ENCODE measurements at places on chromosomes 7 and 10.

DNA sequence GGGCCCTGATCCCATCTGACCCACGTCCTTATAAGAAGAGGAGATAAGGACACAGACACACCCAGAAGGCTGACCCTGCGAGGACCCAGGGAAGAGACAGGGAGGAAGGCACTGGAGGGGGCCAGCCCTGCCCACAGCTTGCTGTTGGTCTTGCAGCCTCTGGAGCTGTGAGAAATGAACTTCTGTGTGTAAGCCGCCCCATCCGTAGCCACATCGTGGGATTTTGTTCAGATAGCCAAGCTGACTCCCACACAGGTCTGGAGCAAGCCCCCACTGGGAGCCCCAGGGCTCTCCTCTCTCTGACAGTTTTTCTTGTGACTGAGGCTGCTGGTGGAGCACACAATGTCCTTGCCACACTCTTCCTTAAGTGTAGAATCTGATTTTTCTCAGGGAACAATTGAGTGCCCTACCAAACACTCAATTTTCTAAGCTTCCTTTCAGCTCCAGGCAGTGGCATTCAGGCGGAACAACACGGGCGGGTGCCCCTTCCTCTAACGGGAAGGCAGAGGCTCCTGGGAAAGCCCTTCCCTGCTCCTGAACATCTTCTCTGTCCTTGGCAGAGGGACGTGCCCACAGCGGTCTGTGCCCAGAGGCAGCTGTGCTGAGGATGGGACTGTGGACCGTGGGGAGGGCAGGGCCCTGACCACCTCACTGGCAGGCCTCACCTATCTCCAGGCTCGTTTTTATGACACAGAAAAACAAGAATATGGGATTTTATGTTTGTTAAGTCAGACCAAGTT, 160.6 kb upstream of the SHH start:
- DNase-seq, result no peak

GRCh38 chr7:124269774-124270173, 236.9 kb upstream of the TMEM229A start:
- no peak for DNase-seq

DNA sequence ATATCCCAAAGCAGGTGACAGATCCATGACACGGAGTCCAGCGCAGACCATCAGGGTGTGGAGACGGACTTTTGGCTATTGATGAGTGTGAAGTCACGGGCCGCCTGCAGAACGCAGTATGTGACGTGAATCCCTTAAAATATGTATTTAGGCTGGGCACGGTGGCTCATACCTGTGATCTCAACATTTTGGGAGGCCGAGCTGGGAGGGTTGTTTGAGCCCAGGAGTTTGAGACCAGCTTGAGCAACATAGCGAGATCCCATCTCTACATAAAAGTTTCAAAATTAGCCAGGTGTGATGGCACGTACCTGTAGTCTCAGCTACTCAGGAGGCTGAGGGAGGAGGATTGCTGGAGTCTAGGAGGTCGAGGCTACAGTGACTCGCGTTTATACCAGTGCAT, 1.9 kb upstream of the AMZ1 start:
- DNase-seq, result no peak

- DNase-seq, result no peak
Measured at GRCh38 chr7:138235207-138235606, 158.9 kb downstream of the AKR1D1 start.

DNA sequence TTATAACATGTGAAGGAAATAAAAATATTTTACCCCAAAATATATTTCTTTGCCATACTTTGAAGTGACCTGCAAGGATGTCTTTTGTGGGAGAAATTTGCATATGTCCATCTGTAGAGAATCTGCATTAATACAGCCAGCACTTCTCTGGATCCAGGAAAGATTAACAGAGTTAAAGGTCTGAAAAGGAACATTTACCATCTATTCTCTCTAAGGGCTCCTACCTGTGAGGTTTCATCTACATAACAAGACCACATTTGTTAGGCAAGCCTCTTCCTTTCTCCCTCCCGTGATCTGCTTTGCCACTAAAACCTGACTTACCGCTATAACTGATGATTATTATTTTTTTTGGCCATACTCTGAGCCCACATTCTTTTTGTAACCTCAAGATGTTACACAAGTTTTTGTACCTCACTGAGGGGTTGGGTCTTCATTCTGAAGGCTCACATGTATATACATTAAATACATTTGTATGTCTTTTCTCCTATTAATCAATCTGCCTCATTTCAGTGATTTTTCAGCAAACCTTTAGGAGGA, 129.4 kb downstream of the AKR1D1 start:
- no peak for DNase-seq

DNA sequence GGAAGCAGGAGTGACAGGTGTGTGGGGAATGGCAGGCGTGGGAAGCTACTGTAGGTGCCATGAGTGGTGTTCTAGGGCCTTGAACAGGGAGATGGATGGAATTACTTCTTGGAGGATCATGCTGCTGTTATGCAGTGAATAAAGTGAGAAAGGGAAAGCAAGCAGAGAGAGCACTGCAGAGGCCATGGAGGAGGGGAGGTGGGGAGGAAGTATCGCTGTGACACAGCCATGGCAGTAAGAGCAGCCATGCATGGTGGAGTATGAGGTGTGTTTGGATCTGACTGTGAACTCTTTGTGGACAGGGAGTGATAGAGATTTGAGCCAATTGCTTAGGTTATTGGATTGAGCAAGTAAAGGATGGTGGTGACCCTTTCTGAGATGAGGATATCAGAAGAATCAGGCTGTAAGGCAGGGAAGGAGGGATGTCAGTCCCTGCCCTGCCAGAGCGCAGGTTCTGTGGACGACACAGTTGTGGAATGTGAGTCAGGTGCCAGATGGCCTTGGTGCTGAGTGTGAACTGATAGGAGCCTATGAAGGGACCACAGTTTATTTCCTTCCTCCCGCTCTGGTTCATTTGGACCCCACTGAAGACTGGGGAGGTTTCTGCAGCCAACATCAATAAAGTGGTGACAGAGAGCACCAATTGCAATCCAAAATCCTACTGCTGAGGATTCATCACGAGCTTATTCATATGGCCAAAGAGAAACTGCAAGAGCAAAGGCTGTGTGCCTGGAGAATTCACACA, 105.5 kb upstream of the TMEM72 start:
- DNase-seq, result no peak

DNA sequence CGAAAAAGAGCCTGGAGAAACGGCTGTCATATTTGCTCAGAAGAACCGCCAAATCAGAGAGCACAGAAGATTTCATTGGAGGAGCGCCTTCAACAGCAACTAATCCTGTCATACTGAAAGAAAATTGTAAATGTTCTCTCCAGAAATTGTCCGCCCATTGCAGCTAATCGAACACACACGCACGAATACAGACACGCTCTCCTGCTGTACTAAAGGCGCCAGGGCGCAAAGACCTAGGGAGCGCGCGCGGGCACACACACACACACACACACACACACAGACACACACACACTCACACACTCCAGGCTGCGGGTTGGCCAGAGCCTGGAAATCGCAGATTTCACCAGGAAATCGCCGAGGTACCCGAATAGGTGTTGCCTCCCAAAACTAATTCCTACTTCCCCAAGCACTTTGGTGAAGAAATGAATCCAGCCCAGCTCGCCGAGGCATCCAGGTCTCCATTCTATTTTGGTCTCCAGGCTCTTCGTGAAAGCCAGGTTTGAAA, at the start of gene CHRM2:
CHRM2 (plus strand) TSS at position 157 of the 505 bp plus-strand sequence. CDS start 146,214 bp downstream, outside the sequence.
- DNase-seq, result no peak

DNA sequence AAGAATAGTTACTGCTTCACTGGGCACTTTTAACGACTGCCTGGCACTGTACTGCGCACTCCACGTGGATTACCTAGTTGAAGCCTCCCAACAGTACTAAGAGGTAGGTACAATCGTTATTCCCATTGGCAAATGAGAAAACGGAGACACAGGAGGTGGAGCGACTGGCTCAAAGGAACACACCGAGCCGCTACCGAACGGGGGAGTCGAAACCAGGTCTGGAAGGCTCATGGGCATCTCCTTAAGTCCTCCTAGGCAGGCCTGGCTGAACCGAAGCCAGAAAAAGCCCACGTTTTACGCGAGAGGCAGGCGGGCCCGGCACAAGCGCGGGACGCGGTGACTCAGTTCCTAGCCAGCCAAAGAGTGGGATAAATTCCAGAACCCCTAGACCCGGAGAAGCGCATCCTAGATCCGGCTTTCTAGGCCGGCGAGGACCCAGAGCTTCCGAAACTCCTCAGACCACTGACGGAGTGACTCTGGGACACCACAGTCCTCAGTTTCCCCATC, 472 bp downstream of the PDAP1 start:
- DNase-seq, result no peak

- DNase-seq, result no peak
Measured at GRCh38 chr10:119625570-119626280, 25.5 kb upstream of the BAG3 start.

DNA sequence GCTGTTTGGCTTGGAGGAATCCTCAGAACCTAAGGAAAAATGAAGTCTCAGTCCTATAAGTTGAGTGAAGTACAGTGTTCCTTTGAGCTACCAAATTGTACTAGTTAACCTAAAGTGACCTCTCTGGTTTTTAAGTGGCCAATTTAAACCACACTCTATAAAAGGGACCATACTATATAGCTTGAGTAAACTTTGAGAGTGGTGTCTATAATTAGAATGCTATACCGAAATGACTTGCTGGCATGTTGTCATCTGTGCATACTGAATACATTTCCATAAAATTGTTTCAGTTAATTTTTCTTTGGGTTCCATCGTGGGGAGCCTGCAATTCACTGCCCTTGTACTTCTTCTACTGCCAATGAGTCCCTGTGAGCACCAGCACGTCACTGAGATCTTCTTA, 151.1 kb downstream of the DKK1 start:
- no peak for DNase-seq

DNA sequence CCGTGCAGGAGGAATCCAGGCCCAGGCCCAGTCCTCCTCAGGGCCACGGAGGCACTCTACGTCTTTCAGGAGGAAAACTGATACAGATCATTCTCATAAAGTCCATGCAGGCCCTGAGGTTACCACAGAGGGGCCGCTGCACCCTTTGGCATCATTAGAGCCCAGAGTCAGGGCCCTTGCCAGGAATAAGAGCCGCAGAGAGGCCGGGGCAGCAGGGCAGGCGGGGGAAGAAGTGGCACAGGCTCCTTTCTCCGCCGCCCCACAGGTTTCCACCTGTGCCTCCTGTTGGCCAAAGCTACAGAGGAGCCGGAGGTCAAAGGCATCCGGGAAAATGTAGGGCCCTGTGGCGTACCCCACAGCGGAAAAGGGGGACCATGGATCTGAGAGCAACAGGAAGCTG, 366.6 kb upstream of the SHH start:
- DNase-seq, result no peak

- no peak for DNase-seq
Measured at GRCh38 chr7:104096683-104097082, 107.2 kb upstream of the RELN start.

DNA sequence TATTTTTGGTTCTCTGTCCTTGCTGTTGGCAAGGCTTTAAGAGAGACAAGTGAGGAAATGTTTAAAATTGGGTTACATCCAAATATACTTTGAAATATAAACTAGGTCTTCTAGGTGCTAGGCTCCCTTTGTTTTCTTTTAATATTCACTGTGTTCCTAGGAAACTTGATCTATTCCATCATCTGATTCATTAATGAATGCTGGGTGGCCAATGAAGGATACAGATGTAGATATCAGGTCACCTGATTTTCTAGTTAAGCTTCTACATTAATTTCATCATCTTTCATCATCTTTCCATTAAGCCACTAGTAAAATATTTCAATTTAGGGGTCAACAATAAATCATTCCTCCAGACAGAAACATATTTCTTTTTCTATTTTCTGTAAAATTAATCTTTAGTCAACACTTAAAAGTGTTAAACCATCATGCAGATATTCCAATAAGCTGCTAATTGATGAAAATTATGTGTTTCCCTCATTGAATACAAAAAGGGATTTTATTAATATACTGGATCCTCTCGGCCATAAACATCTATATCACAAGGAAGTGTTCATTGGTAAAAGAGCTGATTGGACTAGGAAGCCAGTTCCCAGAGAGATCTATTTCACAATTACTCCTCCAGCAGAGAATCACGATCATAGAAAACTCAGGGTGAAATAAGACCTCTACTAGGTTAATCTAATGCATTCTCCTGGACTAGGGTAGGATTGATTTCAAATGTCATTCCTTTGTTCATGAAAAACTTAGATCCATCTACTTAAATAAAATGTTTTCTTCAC, 14.7 kb downstream of the HGF start:
- DNase-seq, result no peak

DNA sequence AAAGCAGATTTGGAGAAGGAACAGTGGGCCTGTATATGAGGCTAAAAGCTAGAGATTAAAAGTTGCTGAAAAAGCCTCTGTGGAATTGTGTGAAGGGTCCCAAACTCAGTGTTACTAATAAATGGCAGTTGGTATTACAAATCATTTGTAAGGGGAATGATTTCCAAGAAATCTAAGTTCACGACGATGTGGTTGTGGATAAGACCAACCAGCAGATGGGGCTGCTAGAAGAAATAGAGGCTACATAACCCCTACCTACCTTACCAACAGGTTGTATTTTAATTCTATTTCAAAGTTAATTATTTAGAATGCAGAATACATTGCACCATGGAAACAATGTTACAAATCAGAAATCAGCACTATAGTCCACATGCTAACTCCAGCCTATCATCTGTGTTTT, 377.1 kb downstream of the HPSE2 start:
- no peak for DNase-seq

DNA sequence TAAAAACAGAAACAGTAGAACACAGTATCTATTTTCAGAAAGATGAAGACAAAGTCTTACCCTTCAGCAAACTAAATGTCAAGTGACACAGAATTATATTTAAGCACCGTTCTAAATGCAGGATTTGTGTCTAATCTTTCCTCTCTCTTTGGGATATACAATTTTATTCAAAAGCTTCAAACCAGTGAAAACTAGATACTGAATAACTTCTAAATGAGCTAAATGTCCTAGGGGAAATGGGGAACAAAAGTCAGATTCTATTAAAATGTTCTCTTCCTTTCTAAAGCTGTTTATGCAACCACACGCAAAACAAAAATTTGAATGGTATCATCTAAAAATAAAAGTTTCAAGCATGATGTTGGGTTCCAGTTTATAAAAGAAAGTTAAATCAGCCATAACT, 136.4 kb upstream of the AOAH start:
- no peak for DNase-seq

- DNase-seq, result no peak
Measured at GRCh38 chr10:32004161-32004591, 52.0 kb downstream of the KIF5B start.

All from stimulated activated CD8-positive, alpha-beta memory T cell treated with anti-CD3 and anti-CD28 coated beads, Interleukin-15, amount 100 ng/mL, for 4 hours (primary cell).